ENCODE measurements at places on chromosomes 13 and 19.
A peak's percentile ranks its signal among the peaks of the same experiment; 100 is the strongest.

- DNase-seq = no peak
Observed at GRCh38 chr13:32378012-32378411, 49.9 kb downstream of the N4BP2L1 start.

GRCh38 chr13:111247552-111247951 lies 72.9 kb upstream of the TEX29 start:
- no peak for DNase-seq

GRCh38 chr19:48391100-48392005 lies at the start of gene KDELR1:
Gene KDELR1 (minus strand): TSS chr19:48391551. CDS start chr19:48391358, 193 bp downstream.
- DNase-seq = peak; percentile 58

DNA sequence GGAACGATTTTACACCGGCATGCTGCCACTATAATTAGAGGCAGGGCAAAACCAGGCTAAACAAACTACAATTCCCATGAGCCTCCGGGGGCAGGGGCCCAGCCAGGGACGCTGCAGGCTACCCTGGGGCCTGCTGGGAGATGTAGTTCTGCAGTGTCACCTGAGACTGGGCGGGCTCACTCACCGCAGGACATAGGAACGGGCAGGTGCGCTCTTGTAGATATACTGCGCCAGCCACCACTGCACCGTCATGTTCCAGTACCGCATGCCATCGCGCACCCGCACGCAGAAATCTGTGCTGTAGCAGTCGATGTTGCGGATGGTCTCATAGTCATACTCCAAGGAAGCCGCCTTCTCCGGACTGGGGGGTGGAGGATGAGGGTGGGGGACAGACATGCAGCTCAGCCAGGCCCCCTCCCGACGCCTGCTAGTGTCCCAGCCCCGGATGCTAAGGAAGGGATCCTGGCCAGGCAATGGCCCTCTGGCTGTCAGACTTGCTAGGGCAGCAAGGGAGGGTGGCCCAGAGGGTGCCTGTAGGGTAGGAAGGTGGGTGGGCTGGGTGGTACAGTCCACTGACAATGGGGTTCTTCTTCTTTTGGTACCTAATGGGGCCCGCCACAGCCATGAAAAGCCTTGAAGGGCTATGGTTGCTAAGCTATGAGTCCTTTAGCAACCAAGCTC lies 5.8 kb upstream of the TMC4 start:
- no peak for DNase-seq

GRCh38 chr19:41161903-41162302 lies 31.1 kb upstream of the CYP2S1 start:
- no peak for DNase-seq

DNA sequence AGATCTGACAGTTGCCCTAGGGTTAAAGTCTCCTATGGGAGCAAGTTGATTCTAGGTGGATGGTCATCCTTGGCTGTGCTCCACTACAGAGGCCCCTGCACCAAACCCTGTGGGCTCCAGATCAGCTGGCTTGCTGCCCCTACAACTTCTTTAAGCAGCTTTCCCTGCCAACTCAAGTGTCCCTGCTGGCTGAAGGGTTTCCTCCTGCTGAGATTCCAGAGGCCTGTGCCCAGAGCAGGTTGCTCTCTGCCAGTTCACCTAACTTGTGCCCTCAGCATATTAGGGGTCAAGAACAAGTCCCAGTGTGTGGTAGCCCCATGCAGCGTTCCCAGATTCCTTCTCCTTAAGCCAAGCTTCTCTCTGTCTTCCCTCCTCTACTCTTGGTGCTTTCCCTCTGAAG lies 85.6 kb downstream of the ZMYM2 start:
- DNase-seq = no peak

DNA sequence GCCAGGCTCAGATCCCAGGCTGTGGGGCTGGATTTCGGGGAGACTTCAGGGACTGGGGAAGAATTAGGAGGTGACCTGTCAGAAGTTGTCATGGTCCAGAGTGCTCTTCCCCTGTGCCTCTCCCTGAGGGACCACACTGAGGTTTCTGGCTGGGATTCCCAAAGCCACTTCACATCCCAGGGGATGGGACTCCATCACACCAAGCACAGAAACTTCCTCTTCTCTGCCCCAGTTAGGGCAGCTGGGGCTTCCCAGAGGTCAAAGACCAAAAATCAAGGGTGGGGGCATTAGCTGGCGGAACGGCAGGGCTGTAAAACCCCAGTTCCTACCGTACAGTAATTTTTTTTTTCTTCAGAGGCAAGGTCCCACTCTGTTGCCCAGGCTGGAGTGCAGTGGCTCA lies 7.4 kb downstream of the FCER2 start:
- no peak for DNase-seq

DNA sequence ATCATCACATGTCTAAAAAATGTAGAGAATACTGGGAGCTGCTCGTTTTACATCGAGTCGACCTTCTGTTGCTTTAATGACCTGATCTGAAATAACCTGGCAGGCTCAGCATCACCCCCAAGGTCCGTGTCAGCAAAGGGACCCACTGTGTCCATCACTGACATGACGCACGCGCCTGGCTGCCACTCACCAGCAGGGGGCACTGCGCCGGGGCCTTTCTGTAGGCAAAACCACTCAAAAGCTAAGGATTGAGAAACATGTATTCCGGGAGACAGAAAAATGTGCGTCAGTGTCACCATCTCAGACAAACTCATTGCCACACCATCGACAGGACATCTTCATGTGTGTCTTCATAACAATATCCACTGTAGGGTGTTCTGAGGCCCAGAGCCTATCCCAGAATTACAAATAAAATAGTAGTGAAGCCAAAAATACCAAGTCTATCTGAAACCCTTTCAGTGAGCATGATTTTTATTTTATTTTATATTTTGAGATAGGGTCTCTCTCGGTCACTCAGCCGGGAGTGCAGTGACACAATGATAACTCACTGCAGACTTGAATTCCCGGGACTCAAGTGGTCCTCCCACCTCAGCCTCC lies 130.3 kb upstream of the LSM14A start:
- DNase-seq = peak; percentile 58

DNA sequence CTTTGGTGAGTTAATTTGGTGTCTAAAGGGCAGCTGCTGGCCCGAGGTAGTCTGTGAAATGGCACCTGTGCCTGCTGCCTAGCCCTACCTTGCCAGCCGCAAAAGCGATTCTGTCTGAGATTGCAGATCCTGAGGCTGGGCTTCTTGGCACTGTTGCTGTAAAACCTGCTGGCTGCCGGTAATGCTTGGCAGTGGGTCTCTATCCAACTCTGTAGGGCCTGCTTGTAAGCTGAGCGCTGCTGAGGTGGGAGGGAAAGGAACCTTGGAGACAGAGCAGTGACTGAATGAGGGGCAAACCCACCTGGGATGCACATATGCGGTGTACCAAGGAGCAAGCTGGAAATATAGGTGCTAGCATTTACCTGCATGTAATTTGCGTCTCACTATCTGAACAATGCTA lies 11.7 kb downstream of the LCP1 start:
- DNase-seq = no peak

DNA sequence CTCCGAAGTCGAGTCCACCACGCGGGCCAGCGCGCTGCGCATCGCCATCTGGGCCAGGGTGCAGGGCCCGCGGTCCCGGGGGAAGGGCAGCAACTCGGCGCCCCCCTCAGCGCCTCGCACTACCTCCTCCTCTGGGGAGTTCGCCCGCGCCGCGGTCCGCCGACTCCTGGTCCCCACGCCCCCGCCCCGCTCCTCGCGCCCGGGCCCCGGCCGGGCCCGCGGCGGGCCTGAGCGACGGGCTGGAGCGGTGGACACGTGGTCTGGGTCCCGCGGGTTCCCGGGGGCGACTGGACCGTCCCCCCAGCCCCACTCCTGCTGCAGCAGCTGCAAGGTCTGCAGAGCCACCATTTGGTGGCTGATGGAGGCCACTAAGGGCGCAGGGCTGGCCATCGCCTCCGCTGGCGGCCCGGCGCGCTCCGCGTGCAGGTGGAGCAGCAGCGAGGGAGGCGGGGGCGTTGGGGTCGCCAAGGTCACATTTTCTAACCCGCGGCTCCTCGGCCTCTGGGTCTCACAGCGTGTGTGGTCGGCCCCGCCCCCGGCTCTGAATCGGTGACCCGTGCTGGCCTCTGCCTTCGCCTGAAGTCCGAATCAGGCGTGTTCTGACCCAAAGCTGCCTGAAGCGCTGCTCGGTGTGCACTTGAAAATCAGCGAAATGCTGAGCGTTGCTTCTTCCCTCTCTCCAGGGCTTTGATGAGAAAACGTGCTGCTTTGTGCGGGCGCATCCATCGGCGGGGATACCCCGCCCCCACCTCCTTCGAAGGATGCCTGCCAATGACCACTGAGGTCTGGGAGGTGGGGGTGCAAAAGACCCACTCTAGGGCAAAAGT lies at the start of gene DLEU7:
Gene DLEU7, minus strand, starts transcription at position 436 of the 827 bp plus-strand sequence. Its CDS starts 46 bp downstream, at position 390.
- DNase-seq = no peak

DNA sequence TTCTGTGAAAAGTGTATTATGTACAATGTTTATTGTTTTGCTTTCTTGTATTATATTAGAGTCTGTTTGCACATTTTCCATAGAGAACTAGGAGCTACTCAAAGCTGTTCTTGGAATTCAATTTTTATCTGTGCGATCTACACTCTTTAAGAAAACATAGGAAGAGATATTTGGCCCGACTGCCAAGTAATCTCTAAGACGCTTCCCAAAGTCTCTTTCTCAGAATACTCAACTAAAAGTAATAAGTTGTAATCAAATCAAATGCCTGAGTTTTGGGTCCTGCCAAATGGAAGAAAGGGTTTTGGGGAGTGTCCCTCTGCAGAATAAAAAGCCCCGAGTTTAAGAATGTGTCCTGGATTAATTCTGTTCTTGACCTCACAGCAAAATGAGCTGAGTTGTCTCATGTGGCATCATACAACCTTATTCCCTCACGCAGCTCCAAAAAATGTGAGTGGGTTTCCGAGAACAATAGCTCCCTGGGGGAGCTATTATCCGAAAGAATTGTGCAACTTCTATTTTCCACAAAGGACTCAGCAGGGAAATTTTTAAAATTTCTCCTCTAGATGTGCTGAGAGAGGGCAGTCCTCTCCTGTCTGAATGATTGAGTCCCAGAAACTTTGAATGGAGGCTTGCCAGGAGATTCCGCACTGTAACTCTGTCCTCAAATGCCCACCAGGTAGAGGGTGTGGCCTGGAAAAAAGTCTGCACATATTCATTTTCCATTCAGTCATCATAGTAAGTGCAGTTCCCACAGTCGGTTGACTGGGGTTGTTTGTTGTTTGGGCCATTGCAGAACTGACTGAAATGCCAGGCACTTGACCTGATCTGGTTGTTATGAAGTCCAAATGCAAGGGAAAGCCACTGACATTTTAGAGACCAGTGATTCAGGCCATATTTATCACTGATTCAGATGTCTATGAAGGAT lies 280.0 kb upstream of the SOX21 start:
- DNase-seq = no peak

- DNase-seq = no peak
Observed at GRCh38 chr13:107284173-107284572, 716.2 kb upstream of the ARGLU1 start.

- no peak for DNase-seq
Observed at GRCh38 chr19:57212109-57212508, 18.7 kb upstream of the AURKC start.

DNA sequence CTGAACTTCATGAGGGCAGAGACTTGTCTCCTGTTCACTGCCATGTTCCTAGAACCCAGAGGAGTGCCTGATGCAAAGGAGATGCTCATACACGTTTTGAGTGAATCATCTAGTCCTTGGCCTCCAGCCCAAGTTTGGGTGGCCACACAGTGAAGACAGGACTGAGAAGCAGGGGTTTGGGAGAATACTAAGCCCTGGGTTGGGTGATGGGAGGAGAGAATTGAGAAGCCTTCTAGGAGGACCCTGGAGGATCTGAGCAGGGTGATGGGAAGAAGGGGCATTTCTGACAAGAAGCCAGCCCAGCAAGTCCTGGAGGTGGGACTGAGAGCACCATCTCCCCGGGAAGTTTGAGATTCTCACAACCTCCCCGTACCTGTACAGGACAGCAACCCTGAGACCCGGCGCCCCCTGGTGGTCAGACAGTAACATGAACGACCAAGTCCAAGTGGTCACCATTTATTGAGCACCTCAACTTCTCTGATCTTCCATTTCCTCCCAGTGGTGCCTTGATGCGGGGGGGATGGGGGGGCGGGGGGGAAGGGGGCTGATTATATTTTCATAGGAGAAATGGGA lies 11.0 kb downstream of the CTU1 start:
- DNase-seq = peak; percentile 61

- DNase-seq = no peak
Observed at GRCh38 chr13:74726206-74726605, 592.0 kb upstream of the KLF12 start.

GRCh38 chr13:104773775-104774174 lies 1707.6 kb upstream of the SLC10A2 start:
- DNase-seq = no peak

GRCh38 chr13:91248249-91248648 lies 99.2 kb upstream of the MIR17HG start:
- DNase-seq = no peak

DNA sequence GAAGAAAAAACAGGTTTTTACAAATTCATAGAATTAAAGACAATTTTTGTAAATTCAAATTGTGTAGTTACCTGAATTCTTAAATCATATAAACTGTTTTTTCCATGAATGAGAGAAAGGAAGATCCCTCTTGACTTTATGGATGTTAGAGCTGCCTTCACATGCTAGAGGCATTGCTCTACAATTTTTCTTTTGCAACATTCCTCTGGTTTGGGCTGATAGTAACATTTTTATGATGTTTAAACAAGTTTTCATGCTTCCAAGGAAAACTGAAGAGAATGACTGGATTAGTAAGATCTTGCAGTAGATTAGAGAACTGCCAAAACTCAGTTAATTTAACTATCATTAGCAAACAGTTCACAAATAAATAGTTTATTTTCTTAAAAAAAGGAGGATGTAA lies 250.6 kb downstream of the GPC6 start:
- DNase-seq = no peak

DNA sequence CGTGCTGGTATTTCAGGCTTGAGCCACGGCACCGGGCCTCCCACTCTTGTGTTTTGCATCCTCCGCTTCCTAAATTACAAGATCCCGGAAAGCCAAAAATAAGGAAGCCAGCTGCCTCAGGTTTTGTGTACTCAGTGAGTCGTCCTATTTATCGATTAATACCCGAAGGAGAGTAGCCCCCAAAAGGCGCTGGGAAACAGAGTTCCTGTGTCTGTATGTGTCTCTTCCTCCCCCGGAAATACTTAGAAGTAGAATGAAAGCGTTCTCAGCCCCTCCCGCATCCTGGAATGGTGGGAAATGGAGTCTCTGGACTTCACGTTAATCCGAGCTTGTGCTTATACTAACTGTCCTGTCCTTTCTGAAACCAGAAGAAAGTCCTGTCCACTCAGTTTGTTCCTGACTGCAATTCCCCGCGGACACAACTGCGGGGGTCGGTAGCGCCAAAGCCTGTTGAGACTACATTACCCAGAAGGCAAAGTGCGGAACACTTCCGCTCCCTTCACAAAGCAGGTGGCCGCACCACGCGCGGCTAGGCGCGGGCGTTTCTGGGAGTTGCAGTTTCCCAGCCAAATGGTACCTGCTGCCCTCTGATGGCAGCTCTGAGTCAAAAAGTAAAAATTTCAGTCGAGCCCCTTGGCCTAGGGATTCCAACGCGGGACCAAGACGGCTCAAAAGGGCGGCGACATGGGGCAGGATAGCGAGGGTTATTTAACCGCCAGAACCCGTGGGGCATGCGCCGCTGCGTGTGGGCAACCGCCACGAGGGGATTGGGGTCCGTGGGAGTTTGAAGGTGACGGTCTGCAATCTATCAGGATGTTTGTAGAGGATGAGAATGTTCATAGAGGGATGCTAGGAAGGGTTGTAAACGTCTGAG lies 2.2 kb upstream of the GSK3A start:
- peak; percentile 84 for DNase-seq

Data from effector CD8-positive, alpha-beta T cell (primary cell).